ENCODE measurements at places on chromosomes 6 and 20.
A peak's percentile ranks its signal among the peaks of the same experiment; 100 is the strongest.

DNA sequence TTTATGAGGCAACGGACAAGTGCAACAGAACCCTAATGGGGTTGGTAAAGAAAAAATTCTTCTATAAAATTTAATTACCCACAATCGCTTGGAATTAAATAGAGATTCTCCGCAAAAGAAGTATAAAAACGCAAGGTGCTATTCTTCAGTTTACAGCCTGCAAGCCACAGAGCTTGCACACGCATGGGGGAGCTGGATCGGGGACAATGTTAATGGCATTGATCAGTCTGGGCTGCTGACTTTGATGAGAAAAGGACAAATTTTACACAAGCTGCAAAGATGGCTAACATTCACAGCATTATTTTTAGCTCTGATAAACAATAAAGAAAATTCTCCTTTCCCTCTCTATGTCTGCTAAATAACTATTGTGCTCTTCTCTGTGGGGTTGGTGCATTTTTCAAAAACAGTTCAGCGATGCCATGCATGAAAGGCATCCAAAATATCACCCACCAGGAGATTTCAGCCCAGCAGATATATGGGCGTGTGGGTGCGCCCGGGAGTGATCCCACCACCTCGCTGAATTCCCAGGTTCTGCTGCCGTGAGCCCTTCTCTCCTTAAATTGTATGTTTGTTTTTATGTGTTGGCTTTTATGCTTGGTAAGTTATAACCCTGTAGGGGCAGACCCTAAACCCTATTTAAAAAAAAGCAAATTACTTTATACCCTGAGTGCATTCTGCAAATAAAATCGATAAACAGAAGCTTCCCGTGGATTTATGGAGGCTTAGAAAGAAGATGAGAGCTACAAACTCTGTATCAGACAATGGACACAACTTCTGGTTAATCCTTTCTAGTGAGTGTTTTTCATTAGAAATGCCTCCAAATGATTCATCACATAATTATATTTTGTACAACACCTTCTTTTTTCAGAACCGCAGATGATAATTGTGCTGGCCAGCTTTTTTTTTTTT is 55.6 kb downstream of the NOX3 start:
- DNase-seq: no peak

GRCh38 chr6:38117281-38117680 is 297.8 kb downstream of the ZFAND3 start:
- DNase-seq: no peak

GRCh38 chr6:81799323-81799722 is 46.8 kb upstream of the TENT5A start:
- DNase-seq: no peak

GRCh38 chr20:14700639-14700960 is 363.2 kb upstream of the FLRT3 start:
- DNase-seq: peak; percentile 52

DNA sequence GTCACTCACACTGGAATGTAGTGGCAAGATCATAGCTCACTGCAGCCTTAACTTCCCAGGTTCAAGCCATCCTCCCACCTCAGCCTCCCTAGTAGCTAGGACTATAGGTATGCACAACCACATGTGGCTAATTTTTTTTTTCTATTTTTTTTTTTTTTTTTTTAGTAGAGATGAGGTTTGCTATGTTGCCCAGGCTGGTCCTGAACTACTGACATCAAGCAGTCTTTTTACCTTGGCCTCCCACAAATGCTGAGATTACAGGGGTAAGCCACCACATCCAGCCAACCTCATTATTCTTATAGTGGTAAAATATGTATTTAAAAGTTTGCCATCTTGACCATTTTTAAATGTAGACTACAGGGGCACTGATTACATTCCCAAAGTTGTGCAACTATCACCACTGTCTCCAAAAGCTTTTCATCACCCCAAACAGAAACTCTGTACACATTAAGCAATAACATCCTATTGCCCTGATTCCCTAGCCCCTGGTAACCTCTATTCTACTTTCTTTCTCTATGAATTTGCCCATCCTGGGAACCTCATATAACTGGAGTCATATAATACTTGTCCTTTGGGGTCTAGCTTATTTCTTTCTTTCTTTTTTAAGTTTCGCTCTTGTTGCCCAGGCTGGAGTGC is 268.0 kb upstream of the JARID2 start:
- no peak for DNase-seq
